ENCODE measurements at places on chromosomes 2 and 18.

GRCh38 chr18:55115606-55116005, 156.3 kb upstream of the CCDC68 start:
- no peak for DNase-seq

DNA sequence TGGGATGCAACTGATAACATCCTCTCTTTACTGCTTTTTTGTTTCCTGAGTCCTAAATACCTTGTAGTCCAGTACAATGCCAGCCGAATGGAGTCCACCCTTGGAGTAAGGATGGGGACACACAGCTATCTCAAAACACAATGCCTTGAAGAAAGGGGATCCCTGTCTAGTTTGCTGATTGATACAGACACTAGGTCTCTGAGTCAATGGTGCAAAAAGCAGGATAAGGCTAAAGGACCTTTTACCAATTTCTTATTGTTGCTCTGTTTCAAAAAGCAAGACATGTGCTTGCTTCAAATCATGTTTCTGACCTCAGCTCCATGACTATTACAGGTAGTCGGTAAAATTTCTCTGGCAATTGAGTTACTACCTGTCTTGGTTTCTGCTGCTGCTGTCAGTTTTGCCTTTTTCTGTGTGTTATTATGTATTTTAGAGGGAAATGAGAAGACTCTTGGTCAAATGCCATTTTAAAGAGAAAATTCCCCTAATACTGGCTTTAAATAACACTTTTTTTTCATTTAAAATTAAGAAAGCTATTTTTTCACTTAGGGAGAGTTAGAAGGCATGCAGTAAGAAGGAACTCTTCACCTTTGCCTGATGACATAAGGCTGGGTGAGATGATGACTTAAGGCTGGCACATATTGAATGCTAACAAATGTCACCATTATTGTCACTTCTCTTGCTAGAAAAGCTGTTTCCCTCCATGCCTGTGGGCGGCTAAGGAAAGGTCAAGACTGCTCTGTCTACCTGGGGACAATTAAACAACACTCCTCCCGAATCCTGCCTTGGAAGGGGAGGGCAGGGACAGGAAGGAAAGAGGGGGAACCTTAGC, 4.9 kb upstream of the FIGLA start:
- DNase-seq: no peak

- no peak for DNase-seq
These were observed 25.7 kb downstream of the CCBE1 start for GRCh38 chr18:59671551-59671950.

- no peak for DNase-seq
These were observed 374.7 kb downstream of the LNPK start for GRCh38 chr2:175627405-175627804.

- DNase-seq: no peak
These were observed 273.9 kb upstream of the EPAS1 start for GRCh38 chr2:46023165-46023854.

GRCh38 chr2:180676520-180677025, 303.8 kb upstream of the UBE2E3 start:
- no peak for DNase-seq

DNA sequence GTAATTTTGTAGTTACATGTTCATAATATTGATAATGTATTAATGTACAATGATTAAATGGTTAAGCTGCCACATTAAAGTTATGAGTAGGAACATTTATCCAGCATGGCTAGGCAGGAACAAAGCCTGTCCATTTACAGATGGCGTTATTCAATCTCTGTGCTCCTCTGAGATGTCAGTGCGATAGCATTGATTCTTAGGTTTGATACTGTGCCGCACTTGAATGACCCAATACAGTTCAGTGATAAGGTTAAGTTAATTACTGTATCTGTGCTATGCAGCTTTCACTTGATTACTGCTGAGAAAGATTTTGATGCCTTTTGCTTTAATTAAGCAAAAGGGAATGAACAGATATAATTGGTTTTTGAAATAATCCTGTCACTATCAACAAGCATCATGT, 111.8 kb downstream of the ZNF407 start:
- DNase-seq: no peak

DNA sequence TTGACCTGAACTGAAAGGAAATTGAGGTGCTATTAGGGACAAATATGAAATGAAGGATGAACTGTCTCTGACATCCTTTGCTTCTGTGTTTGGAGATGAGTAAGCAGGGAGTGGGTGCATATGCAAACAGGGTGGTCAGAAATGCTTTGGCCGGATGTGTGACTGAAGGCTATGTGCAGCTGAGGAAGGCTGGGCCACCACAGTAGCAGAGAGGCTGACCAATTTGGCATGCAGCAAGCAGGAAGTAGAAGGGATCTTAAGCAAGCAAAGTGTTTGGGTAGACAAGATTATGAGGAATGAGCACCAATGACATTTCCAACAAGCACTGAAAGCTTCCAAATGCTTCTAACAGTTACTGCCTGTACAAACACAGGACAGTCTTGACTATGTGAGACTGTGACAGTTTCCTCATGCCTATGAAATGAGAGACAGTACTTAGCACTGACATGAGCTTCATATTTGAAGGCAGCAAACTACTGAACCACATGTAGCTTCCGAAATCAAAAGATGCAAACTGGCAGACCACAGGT, 3.3 kb upstream of the ACTR3 start:
- no peak for DNase-seq

DNA sequence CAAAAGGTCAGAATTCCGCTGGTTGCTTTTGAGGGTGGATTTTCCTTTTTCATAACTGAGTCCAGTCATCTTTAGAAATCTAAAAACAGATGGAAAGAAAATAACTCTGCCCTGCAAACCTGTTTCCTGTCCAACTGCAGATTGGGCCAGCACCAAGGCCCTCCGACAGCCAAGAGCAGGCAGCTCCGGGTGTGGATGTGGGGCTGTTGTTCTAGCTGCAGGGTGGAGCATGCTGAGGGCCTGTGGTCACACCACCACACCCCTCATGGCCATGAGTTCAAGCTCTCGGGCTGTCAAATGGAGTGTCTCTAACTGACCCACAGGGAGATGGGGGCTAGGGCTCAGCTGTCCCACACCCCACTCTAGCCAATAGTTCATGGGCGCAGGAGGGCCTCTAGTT, 69.3 kb upstream of the BZW1 start:
- DNase-seq: no peak

DNA sequence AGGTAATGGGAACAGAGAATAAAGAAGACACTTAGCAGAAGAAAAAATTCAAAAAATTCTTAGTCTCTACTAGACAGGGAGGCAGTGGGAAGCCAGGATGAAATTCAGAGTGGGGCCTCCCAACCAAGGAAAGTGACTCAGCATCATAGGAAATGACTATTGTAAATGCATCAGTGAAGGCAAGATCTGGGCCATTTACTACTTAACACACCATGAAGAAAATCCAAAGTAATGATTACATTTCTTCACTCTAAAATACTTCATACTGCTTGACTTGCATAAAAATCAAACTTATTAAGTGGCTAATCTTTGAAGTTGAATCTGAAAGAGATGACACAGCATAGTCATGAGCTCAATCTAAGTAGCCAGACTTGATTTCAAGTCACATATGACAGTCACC, 405.8 kb upstream of the SLC39A10 start:
- no peak for DNase-seq

DNA sequence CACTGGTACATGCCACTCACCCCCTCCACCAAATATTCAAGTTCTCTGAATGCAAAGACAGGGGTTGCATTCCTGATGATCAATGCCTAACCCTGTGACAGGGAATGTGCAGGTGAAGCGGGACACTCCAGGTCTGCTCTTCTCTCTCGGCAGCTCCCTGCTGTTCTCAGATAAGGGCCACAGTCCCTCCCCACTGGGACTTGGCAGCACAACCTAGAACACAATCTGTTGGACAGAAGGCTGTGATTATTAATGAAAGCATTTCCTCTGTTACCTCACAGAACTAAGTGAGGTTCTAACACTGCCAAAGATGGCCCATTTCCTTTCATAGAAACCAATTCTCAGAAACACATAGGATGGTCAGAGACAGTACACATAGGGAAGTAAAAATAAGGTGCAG, 42.7 kb downstream of the VSNL1 start:
- no peak for DNase-seq

GRCh38 chr2:873651-874580, 76.7 kb upstream of the SNTG2 start:
- DNase-seq: no peak

DNA sequence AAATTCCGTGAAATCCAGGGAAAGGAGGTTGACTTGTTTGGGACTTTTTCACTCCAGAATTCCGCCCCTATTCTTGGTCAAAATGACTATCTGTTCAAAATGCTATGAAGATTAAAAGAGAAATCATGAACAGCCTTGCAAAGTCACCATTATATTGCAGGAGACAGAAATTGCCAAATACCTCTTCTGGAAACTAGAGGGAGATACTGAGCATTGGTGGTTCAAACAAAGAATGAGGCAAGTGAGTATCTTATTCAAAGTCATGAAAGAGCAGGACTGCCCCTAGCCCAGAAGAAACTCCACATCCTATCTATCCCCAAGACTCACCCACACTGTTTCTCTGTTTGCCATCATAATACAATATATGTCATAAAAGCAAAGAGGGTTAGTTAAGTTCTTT, 862.3 kb upstream of the POU3F3 start:
- DNase-seq: peak; percentile 4

DNA sequence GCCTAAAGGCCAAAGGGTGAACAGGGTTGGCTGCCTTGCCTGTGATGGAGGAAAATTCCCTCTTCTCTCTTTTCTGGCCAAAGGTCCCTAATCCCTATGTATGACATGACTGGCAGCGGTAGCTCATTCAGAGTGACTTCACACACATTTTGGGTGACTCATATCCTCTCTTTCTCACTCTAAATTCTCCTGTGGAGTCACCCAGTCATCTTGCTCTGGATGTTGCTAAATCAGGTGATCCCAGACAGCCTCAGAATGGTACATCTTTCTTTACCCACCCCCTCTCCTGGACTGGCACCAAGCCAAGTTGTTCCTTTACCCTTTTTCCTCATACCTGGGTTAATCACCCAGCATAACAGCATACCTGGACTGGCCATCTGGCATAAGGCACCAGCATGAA, 77.2 kb downstream of the NEURL3 start:
- DNase-seq: no peak
